ENCODE measurements at places on chromosomes 7 and 10.

- no peak for DNase-seq
Measured at GRCh38 chr10:118800920-118801319, 46.1 kb upstream of the CACUL1 start.

GRCh38 chr10:29370097-29371092 is 81.5 kb downstream of the LYZL1 start:
- DNase-seq = no peak

DNA sequence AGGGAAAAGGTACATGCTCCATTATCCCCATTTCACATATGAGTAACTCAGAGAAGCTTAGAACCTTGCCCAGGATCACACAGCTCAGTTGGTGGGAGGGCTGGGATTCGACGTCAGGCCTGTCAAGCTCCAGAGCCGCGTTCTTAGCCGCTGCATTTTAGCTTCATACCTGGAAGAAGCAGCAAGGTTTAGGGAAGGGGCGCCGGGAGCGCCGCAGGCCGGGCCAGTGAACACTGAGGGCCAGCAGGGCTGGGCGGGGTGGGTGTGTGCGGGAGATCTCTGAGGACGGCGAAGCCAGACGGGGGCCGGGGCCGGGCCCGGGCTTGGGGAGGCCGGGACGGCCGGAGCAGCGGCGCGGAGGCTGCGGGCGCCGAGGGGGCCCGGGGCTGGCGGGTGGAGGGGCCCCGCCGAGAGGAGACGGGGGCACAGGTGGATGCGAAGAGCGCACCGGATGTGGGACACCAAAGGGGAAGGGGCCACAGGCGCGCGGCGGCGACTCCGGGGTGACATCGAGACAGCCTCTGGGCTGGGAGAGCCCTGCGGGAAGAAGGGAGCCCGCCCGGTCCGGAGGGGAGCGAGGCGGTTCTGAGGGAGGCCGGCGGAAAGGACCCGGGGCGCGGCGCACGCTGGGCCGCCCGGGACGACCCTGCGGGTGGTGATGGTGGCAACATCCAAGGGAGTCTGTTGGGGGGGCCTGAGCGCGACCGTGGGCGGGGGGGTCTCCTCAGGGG is 498 bp downstream of the NDST2 start:
- DNase-seq = no peak

DNA sequence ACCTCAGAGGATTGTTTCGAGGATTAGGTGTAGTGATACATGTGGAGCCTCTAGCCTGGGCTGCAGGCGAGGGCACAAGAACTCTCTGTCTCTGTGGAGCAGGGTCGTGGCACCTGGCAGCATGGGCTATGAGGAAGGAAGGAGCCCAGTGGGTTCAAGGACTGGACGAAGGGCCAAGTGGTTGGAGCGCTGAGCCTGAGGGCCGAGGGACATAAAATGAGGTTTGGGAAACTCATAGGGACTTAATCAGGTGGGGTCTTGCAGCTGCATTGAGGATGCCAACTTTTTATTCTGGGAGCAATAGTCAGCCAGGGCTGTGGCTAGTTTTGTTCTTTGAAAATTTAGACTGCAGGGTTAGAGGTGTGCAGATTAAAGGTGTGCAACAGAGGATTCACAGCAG is 33.0 kb upstream of the ZNF32 start:
- no peak for DNase-seq

DNA sequence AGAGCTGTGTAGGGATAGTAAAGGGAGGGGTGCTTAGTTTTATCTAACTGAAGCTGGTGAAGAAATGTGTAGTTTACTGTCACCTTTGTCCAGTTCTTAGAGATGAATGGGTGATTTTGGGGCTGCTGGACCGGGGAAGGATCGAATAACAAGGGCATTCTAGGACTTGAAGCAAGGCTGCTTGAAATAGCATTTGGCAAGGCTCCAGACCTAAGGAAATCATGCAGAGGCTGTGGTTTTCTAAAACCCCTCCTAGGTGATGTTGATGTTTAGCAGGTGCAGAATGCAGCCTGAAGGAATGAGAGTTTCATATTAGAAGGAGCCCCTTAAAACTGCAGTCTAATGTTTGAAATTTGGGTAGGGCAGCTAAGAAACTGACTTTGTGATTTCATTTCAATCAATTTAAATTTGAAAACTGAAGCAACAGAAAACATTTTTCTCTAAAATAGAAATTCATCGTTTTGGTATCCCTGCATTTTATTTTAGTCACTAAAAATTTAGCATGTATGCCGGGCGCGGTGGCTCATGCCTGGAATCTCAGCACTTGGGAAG is 68.5 kb downstream of the TET1 start:
- DNase-seq = no peak

GRCh38 chr10:133309720-133310398 is 1.1 kb downstream of the ZNF511 start:
- DNase-seq = no peak

GRCh38 chr10:6033954-6034353 is 28.2 kb downstream of the IL2RA start:
- no peak for DNase-seq

- DNase-seq = no peak
Measured at GRCh38 chr7:8283968-8284367, 22.0 kb upstream of the ICA1 start.

GRCh38 chr7:142519079-142520078 is 229.9 kb upstream of the PRSS1 start:
- no peak for DNase-seq

DNA sequence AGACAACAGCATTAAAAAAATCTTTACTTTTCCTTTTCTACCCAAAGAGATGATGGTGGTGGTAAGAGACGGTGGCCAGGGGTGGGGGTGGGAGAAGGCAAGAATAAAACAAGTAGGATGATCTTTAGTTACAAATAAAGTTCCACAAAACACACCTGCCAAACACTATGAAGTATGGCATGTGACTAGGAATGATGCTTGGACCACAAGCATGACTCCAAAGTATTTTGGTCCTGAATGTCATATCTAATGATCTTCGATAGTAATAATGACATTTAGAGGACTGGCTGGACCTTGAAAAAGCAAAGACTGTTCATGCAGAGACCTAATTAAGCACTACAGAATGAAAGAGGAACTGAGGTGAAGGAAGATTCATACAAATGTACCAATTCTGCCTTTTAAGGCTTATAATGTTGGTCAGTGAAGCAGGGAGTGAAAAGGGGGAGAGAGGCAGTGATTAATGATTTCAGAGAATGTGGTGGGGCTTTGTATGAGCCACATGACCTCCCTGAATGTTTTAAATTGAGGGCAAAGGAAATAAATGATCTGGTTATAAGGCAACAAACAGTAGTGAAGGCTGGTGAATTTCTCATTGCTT is 29.6 kb upstream of the DKK1 start:
- no peak for DNase-seq

DNA sequence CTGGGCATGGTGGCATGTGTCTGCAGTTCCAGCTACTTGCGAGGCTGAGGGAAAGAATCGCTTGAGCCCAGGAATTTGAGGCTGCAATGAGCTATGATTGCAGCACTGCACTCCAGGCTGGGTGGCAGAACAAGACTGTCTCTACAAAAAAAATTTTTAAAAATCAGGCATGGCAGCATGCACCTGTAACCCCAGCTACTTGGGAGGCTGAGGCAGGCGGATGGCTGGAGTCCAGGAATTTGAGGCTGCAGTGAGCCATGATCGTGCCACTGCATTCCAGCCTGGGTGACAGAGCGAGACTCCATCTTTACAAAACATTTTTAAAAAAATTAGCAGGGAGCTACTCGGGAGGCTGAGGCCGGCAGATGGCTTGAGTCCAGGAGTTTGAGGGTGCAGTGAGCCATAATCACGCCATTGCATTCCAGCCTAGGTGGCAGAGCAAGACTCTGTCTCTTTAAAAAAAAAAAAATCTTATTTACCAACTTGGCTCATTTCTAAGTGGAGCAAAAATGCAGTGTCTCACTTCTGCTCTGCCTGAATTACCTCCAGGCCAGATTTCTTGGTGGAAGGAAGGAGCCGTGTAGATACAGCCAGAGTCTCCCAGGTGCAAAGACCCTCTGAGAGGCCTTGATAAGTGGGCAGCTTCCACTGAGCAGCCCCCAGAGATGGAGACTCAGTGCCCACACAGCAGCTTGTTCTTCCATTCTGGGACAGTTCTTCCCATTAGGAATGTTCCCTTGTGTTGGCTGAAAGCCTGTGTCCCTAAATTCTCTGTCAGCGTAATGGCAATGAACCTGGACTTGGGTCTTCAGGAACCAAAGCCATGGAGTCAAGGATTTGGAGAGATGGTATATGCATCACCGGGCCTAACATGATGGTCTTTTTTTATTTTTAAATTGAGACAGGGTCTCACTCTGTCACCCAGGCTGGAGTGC is 30.0 kb downstream of the GTF2IRD1 start:
- no peak for DNase-seq

- no peak for DNase-seq
Measured at GRCh38 chr10:60282771-60283353, 106.8 kb downstream of the ANK3 start.

- peak; percentile 0 for DNase-seq
Measured at GRCh38 chr7:28296571-28297483, 115.5 kb upstream of the CREB5 start.

DNA sequence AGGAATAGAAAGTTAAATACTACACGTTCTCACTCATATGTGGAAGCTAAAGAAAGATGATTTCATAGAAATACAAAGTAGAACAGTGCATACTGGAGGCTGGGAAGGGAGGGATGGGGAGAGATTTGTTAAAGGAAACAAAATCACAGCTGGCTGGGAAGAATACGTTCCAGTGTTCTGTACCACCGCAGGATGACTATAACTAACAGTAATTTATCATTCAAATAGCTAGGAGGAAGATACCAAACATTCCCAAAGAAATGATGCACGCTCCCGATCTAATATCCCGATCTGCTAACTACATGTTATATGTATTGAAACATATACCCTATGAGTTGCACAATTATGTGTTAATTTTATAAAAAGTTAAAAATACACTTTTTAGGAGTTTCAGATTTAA is 162.3 kb downstream of the ZMYND11 start:
- no peak for DNase-seq

GRCh38 chr10:90930971-90931871 is 10.3 kb upstream of the ANKRD1 start:
- no peak for DNase-seq

DNA sequence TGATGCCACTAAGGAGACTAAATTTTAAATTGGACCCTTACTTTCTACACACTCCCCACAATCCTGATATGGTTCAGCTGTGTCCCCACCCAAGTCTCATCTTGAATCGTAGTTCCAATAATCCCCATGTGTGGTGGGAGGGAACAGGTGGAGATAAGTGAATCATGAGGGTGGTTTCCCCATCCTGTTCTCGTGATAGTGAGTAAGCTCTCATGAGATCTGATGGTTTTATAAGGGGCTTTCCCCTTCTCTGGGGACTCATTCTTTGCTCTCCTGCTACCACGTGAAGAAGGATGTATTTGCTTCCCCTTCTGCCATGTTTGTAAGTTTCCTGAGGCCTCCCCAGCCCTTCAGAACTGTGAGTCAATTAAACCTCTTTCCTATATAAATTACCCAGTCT is 18.4 kb upstream of the BET1 start:
- DNase-seq = no peak

DNA sequence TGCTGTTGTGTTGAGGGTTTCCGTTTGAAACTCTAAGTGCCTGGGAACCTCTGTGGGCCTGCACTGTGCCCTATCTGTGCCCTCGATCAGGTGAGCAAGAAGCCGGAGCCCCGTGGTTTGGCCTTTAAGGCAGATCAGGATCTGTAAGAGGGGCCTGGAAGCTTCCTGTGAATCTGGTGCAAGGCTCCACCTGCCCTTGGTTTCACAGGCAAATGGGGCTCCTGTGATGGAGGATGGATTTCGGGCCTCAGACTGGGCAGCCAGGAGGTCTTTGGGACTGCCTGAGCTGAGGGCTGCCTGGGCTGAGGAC is 21.6 kb downstream of the SCART1 start:
- no peak for DNase-seq

DNA sequence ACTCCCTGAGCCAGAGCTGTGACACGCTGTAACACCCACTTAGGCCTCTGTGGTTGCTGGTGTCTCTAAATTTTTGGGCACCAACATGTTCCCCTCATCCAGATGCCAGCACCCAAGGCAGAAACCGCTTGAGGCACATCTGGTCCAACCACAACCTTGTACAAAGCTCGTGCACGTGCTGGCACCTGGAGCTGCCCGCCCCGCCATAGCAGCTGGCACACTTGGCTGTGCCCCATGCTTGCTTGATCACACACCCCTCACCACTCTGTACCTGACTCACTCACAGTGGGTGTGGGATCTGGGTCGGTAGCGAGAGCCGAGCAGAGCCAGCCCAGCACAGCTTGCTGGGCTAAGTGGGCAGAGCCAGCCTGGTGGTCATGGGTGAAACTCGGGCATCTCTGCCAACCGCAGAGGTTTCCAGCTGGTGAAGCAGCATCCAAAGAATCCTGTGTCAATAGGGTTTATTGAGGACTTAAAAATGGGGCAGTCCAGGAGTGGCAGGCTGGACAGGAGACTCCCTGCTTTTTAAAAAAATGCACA is 1210.4 kb downstream of the TYW1 start:
- DNase-seq = no peak

- DNase-seq = peak; percentile 32
Measured at GRCh38 chr7:148940702-148941597, 56.9 kb upstream of the EZH2 start.

GRCh38 chr10:4843525-4844180 is 17.6 kb downstream of the AKR1E2 start:
- DNase-seq = no peak

Measured in NCI-H187 treated with DMSO at 0.1 percent for 48 hours (cell line).